ENCODE measurements at places on chromosomes 3 and 15.

GRCh38 chr15:32879980-32880379 lies 162.2 kb downstream of the GREM1 start:
- DNase-seq, result no peak

DNA sequence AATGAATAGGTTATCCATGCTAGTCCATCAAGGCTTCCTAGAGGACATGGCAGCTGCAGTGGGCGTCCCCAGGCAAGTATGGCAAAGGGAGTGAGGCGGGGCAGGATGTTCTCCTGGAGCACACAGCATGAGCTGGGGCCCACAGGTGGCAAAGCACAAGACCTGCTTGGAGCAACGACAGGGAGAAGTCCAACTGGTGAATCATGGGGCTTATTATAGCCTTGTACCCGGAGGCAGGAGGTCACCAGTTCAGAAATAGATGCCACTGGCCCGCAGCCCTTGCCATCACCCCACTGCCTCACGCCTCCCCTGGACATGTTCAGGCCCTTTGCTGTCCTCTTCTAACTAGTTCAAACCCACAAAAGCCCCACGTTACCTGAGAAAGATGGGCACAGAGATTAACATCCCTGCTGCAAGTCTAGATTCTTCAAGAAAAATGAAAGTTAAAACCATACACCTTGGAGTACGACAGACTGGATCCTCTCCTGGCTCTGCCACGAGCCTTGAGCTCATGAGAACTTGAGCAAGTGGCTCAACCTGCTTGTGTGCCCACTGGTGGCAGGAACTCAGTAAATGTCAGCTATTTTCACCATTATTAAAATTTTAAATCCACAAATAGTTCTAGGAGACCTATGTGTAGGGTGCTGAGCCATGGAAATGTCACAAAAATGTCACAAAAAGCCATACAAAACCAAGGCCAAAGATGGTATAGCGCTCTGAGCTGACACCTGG lies 1.8 kb upstream of the SRGAP3 start:
- DNase-seq, result no peak

DNA sequence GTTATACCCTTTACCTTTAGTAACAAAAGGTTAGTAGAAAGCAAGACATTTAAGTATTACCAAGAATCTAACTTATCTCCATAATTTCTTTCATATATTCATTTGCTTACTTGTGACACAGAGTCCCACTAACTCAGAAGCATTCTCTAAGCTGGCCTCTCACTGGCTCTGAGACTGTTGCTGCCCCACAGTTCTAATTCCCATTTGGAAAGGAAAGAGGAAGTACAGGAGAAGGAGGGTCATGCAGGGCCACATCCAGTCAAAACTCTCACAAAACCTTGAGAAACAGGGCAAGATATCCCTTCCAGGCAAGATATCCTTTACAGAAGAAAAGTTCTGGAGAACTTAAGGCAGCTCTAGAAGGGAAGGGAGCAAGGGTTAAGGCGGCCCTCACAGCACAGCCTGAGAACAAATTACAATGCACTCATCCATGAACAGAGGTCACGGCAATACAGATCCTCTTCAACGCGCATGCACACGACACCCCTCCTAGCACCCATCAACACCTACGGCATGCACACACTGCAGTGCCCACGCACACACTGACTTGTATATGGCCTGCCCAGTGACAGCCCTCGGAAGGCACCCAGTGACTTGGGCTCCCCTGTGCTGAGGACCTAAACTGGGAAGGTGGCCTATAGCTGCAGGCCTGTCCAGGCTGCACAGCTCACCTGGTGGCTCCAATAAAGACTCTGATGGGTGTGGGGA lies 13.0 kb upstream of the MYO5C start:
- DNase-seq, result no peak

DNA sequence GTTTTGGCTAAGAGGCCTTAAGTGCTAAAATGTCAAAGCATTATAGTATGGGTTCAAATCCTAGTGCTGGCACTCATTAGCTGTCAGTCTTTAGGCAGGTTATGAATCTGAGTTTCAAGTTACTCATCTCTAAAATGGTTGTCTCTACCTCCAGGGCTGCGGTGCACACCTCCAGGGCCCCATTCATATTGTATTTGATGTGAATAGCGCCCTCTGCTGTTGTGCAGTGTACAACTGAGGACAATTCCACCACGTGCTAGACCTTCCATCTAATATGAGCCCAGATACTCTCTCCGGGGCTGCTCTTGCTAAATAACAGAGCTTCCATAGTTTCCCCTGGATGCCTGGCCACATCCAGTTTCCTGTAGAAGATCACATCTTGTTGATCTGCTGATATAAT lies 54.3 kb downstream of the OXNAD1 start:
- peak; percentile 78 for DNase-seq

DNA sequence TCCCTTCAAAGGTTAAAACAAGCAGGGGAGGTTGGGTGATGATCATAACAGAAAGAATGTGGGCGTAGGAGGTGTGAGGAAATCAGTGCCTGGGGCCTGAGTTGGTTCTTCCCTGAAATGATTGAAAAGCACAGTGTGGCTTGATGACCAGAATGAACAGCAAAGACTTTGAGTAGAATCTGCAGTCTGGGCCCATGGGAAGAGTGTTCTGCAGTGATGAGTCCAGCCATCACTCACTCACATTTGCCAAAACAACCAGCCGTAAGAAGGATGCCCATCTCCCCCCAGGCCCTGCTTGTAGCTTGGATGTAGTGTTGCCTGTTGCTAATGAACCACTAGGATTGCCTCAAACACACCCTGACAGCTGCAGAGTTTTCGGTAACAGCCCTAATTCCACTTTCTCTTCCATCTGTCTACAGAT lies 67.9 kb downstream of the VGLL3 start:
- no peak for DNase-seq

DNA sequence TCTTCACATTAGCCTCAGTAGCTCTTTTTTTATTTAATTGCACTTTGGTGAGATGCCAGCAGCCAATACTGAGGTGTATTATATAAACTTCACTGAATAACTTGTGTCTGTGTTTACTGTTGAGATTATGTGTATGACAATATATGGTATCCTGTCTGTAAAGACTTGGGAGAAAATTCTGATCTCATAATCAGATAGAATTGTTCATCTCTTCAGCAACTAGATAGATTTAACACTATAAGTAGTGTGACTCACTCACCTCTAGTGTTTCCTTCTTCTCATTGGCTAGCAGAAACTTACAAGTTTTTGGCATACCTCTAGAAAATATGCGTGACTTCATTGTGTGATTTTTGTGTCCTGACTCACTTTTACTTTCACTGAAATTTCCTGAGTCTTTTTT lies 67.6 kb upstream of the TGFBR2 start:
- DNase-seq, result no peak

DNA sequence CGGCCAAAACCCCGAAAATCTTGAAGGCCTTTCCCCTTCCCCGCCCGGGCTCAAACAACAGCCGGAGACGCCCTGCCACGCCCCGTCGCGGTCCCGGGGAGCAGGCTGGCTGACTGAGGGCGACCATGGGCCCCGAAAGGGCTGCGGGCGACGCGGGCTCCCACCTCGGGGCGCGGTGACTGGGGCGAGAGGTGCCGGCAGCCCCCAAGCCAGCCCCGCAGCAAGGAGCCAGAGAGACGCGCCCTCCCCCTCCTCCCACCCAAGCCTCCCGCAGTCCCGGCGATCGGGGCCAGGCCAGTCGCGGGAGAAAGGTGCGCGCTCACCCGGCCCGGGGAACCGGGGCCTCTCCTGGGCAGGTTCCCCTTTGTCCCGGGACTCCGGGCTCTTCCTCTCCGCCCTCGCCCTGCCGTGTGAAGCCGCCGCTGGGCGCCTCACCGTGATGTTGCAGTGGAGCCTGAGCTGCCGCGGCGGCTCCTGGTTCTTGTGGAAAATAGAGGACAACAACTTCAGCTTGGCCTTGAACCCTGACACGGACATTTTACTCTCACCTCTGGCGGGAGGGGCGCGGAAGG lies 30.6 kb upstream of the ZSCAN2 start:
- DNase-seq, result peak; percentile 50

- no peak for DNase-seq
Observed at GRCh38 chr3:62131620-62132019, 241.7 kb downstream of the FEZF2 start.

- no peak for DNase-seq
Observed at GRCh38 chr3:136343873-136344555, 93.9 kb downstream of the PCCB start.

DNA sequence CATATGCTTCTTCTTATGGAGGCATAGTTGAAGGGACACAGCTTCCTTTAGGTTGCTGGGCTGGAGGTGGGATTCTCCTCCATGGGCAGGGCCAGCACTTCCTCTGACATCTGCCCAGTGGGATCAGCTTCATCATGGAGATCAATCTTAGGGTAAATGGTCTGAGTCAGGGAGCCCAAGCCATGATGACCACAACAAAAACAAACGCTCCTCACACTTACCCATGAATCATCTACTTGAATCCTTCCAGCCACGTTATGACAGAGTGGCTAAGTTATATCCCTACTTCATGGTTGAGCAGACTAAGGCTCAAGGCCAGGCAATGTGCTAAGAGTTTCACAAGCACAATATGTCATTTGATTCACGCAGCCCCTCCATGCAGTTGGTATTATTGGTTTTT lies 87.2 kb upstream of the NMNAT3 start:
- no peak for DNase-seq

- no peak for DNase-seq
Observed at GRCh38 chr3:55322638-55323037, 164.5 kb downstream of the WNT5A start.

GRCh38 chr3:134446800-134447199 lies 39.0 kb downstream of the ANAPC13 start:
- no peak for DNase-seq

DNA sequence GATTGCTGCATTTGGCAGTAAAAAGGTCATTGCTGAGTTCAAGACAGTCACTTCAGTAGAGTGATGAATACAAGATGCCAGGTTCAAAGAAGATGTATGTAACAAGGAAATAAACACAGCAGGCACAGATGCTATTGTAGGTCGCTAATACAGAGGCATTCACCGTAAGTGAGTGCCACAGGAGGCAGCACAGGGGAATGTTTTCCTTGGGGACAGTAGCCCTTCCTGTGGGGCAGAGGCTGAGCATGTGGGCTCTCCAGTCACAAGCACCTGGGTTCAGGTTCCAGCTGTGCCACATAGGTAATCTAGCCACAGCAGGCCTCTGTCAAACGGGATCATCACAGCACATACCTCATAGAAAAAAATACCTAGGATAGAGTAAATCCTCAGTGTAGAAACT lies 86.3 kb downstream of the RSL24D1 start:
- no peak for DNase-seq

DNA sequence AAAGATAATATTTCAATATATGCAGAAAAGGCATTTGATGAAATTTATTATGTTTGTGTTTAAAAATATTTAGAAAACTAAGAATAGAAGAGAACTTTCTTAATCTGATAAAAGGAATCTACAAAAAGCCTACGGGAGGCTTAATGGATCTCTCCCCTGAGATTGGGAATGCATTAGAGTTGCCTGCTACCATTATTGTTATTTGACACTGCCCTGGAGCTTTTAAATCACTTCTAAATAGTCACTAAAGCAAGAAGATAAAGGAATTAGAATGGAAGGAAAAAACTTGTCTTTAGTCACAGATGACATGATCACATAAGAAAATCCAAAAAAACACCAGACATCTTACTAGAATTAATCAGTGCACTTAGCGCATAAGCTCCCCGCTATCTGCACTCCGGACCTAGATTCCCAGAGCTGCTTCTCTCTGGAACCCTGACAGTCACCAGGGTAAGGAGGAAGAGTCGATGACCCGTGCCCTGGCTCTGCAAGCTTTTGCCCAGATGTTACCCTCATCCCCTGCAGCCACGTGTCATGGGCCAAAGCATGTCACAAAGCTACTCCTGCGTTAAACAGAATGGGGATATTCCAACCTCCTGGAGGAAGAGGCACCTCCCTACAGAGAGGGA lies 97.1 kb downstream of the MINAR1 start:
- no peak for DNase-seq

DNA sequence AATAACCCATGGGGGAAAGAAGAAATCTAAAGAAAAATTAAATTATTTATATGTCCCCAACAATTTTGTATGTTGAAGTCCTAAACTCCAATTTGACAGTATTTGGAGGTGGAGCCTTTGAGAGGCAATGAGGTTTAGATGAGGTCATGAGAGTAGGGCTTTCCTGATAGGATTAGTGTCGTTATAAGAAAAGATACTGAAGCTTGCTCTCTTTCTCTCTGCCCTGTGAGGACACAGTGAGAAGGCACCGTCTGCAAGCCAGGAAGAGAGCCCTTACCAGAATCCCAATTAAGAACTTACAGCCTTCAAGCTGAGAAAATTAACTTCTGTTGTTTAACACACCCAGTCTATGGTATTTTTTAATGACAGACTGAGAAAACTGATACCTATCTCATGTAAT lies 16.1 kb upstream of the OR5AC2 start:
- no peak for DNase-seq

- no peak for DNase-seq
Observed at GRCh38 chr15:33168444-33168843, 26.1 kb downstream of the FMN1 start.

DNA sequence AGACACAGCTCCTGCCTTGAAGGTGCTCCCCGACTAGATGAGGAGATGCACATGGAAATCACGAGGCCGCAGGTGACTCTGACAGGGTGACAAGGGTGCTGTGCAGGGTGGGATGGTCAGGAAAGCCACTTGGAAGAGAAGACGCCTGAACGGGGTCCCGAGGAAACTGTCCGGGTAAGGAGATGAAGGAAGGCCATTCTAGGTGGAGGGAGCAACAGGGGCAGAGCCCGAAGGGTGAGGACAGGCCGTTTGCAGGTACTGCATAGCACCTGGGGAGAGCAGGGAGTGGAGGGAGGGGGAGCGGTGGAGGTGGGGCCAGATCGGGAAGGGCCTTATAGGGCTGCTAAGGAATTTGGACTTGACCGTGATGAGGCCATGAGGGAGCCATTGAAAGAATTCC lies 105.6 kb upstream of the DLG1 start:
- no peak for DNase-seq

DNA sequence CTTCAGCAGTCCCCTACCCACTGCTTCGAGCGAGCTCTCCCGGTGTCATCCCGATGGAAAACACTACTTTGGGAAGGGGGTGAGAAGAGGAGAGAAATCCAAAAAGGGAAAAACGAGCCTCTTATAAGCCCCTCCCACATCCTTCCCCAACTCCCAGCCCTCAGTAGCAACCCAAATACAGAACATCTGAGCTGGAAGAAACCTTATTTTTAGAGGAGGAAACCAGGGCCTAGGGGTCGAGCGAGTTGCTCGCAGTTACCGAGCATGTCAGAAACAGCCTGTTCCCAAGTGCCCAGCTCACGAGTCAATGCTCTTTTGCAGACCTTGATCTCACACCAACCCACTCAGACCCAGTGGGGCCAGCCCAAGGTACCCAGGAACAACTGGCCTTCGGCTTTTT lies 14.2 kb downstream of the RBPMS2 start:
- DNase-seq, result no peak
